KG1 (cell line): ENCODE measurements at places on chromosomes 5 and 9.

DNA sequence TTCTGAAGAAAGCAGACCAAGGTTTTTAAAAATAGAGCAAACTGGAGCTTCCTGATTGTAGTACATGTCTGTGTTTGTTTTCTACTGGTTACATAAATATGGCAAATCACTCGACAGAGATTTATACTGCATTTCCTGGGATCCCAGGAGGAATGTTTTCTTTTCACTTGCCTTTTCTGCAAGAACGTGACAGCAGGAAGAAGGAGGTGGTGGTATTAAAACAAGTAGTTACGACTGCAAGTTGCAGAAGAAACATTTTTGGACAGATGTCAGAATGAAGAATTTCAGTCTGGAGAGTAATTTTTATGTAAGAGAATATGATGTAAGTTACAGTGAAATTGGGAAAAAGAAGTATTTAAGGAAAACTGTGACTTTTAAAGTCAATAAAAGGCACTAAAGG lies 253.7 kb upstream of the NFIL3 start:
- DNase-seq: no peak

GRCh38 chr5:65059681-65060598 lies 291.2 kb downstream of the CWC27 start:
- DNase-seq: no peak

DNA sequence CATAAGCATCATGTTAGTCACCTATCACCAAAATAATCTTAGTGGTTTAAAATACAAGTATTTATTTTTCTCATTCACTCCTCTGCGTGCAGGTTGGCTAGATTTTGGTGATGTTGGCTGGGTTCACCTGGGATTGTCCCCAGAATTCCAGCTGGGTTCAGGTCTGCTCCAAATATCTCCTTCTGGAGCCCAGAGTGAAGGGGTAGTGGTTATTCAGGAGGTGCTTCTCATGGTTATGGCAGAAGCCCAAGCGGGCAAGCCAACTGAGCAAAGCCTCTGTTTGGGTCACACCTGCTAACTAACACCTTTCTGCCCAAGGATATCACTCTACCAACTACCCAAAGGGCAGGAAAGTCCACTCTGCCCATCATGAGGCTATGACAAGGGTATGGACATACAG lies 4.7 kb upstream of the SLC25A46 start:
- DNase-seq: no peak

DNA sequence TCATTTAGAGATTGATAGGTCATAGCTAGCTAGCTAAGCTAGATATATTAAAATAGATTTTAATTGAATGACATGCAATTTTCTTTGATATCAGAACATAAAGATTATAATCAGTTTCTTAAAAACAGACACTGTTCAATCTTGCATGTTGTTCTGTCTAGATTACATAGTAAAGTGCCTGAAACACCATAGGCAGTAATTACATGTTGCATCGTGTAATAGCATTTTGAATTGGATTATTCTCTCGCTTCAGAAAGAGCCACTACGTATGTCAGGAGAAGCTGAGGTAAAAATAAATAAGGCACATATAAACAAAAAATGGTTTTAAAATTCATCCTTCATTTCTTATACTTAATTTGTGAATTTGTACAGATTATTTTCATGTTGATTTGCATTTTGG lies 148.0 kb upstream of the CDH12 start:
- no peak for DNase-seq

DNA sequence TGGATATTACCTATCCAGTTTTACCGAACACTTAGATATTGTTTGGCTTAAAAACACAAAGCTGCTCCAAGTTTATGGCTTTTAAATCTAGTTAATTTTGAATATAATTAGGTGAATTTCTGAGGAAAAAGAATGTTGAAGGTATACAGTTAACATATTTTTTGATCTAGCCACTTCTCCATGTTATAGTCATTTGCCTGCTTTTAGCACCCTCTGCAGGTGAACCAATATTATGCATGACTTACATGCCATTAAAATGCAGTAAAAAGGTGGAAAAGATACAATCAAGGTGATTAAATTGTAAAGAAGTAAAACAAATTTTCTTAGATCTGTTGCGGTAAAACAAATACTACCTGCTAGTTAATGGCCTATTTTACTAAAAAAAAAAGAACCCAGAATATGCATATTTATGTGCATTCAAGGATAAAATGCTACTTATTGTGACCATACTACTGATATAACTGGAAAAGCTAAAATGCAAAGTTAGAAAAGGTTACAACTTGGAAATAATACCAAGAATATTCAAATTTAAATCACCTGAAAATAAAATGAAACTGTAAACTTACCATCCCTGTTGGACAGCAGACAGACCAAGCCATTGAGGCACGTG lies 132.1 kb downstream of the AP3B1 start:
- DNase-seq: no peak

GRCh38 chr5:77867914-77868313 lies 91.8 kb upstream of the TBCA start:
- no peak for DNase-seq

- no peak for DNase-seq
Observed at GRCh38 chr5:142408981-142409481, 84.2 kb upstream of the SPRY4 start.

- DNase-seq: no peak
Observed at GRCh38 chr5:173919443-173919842, 31.3 kb downstream of the CPEB4 start.

- DNase-seq: no peak
Observed at GRCh38 chr9:132348676-132349075, 6.1 kb downstream of the SETX start.
